ENCODE measurements at places on chromosomes 5 and 9.

DNA sequence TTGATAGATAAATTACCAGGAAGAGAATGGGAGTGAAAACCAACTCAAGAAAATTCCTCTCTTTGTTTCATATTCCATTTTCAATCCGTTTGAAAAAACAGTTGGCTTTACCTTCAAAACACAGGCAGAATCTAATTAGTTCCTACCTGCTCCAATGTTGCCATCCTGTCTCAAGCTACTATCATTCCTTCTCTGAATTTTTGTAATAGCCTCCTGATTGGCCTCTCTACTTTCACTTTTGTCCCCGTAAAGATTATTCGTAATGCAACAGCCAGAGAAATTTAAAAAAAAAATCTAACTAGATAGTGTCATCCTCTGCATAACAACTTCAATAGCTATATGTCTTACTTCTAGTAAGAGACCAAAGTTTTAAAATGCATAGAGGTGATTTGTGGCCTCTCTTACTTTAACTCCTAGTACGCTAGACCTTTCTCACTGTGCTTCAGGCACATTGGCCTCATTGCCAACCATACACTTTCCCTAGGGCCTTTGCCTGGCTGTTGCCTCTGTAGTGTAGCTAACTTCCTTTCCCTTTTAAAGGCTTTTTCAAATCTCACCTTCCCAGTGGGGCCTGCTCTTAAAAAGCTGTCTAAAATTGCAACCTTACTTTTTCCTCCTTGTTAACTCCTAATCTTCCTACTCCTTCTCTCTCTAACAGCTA is 311.3 kb upstream of the GRIN3A start:
- DNase-seq, result no peak

DNA sequence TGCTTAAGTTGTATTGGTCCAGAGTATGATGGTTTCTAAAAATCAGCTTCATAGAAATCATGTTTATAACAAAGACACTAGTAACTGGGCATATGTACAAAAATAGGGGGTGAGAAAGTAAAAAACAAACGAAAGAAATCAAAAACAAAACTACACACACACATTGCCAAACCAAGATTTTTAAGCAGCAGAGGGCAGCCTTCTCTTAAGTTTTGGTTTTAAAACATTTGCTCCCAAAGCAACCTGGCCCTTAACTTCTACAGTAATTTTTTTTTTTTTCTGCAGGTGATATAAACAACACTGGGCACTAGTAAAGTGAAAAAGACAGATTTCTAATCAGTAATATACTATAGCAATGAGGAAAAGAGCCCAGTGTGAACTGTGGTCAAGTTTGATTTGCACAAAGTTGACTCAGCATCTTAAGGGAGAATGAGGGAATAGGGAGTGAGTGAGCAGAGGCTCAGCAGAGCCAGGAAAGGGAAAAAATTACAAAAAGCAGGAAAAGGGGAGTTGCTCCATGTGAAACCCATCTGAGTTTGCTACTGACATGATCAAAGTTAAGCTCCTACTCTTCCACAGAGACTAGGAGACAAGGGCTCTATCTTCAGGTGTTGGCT is 13.4 kb upstream of the GAPT start:
- no peak for DNase-seq

GRCh38 chr9:37179576-37179975 is 59.2 kb downstream of the ZCCHC7 start:
- DNase-seq, result no peak

DNA sequence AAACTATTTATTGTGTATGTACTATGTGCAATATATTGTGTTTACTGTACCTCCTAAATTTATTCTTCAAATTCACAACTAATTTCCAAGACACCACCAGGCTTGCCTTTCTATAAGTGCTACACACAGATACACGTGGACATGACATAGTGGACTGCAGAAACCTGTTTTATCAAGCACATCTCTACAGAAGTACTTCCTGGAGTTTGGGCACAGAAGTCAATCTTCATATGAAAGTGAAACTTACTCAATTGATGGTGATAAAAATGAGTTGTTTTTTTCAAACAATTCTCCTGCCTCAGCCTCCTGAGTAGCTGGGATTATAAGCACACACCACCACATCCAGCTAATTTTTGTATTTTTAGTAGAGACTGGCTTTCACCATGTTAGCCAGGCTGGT is 57.6 kb downstream of the NLN start:
- no peak for DNase-seq

DNA sequence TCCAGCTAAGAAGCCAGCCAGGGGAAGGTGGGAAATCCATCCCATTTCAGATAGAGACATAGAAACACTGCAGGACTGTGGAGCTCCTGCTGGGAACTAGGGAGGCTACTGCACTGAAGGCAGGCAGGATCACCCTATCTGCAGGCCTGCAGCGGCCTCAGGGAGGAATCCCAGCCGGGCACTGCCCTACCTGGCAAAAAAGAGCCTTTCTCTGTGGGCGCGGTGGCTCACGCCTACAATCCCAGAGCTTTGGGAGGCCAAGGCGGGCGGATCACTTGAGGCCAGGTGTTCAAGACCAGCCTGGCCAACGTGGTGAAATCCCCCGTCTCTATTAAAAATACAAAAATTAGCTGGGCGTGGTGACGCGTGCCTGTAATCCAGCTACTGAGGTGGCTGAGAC is 71.4 kb upstream of the PHYKPL start:
- no peak for DNase-seq

- no peak for DNase-seq
Observed at GRCh38 chr5:76684756-76685519, 31.0 kb upstream of the F2R start.

GRCh38 chr5:33788922-33789566 is 102.7 kb downstream of the ADAMTS12 start:
- DNase-seq, result no peak

Measured in activated T-cell treated with anti-CD3 and anti-CD28 coated beads for 48 hours (primary cell).